ENCODE measurements at places on chromosomes 5 and 9. TPM values are rescaled to one million over a fixed set of nuclear protein-coding genes. Genes with fewer than 3 reads are reported as not detected.

TXNDC15 gene
- polyA plus RNA-seq, result 13.3 TPM

NR6A1 gene
- polyA plus RNA-seq, result not detected

DNA sequence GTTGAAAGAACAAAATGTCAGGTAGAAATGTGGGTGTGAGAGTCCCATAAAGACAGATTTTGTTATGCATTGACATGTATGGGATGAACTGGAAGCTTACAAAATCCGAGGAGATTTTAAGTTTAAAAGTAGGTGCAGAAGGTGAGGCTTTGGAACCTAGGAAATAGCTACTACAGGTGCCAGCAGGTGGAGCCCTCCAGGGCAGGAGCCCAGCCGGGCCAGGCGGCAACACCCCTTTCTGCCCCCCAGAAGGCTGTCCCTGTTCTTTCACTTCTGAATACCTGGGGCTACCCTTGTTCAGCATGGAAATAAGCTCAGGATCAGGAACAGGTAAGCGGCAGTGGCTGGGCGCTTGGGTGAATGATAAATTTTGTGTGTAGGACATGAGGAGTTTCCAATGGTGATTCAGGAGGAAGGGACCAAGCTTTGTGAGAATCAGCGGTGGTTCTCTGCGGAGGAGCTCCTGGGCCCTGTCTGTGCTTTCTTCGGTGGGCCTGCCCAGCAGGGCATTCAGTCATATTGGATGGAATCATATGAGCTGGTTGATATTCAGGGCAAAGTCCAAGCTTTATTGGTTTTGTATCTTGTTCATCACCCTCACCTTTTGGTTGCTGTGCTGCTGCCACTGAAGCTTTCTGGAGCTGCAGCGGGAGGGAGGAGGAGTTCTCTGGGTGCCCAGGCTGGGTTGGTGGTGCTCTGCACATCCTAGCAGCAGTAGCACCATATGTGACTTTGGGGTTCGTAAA is 12.3 kb downstream of the PCBD2 start:
- H3K4me3 ChIP-seq, result no peak overlapping the region
- no peaks in the 10 kb centered on the region for H3K4me1 ChIP-seq
- H3K27ac ChIP-seq, result no peak overlapping the region
- peaks cover 5% of the 10 kb centered on the region for H3K36me3 ChIP-seq
- H3K27me3 ChIP-seq, result no peaks in the 10 kb centered on the region

GRCh38 chr5:88830567-88830966 is 52.4 kb downstream of the MEF2C start:
- peaks cover 74% of the 10 kb centered on the region for H3K4me1 ChIP-seq
- peaks cover 4% of the 10 kb centered on the region for H3K36me3 ChIP-seq
- H3K4me3 ChIP-seq, result no peak overlapping the region
- peak overlapping the region; percentile 98 for H3K27ac ChIP-seq
- H3K27me3 ChIP-seq, result no peaks in the 10 kb centered on the region

DNA sequence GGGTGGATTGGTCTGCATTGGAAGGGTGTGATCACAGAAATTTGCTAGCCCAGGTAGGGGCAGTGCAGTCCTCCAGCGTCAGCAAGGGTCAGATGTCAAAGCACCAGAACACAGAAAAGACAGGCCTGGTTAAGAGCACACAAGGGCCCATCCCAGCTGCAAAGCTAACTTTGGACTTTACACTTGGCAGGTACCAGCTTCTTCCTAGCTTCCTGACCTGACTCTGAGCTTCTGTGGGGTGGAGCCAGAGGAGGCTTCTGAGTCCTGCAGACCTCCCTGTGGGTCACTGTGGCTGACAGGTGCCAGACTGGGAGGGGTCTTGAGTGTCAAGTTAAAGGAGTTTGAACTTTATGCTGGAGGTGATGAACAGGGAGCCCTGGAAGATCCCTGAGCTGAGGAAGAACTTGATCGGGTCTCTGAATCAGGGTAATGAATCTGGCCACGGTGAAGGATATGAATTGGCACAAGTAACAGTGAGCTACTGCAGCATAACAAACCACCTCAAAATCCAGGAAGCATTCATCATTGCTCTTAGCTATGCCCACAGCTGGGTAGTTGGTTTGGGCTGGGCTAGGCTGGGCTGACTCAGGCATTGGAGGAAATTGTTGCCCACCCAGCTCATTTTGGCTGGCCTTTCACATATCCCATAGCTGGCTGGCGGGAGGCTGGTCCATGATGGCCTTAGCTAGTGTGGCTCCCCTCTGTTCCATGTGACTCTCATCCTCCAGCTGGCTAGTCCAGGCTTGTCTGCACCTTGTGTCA is 63.4 kb downstream of the BARX1 start:
- DNase-seq, result no peak
- peaks cover 23% of the 10 kb centered on the region for H3K27me3 ChIP-seq
- H3K27ac ChIP-seq, result no peak overlapping the region
- no peak overlapping the region for H3K4me3 ChIP-seq

DNA sequence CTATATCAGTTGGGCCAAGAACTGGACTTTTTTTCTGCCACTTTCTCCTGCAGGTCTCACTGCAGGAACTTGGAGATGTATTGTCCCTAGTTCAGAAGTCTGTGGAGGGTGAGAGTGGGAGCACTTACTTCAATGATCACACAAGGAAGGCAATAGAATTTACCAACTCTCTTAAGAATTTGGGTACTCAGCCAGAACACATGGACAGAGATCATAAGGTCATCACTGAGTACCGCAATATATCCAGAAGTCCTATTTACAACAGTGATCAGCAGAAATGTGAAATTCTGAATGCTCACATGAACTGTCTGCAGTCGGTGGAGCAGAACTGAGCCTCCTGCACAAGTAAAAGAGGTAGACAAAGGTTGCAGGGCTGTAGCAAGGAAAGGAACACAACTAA is 101.0 kb downstream of the FAM114A2 start:
- no peak for DNase-seq
- H3K4me1 ChIP-seq, result no peaks in the 10 kb centered on the region
- H3K4me3 ChIP-seq, result no peak overlapping the region
- no peaks in the 10 kb centered on the region for H3K27me3 ChIP-seq

- no peaks in the 10 kb centered on the region for H3K4me1 ChIP-seq
- no peak overlapping the region for H3K4me3 ChIP-seq
- no peaks in the 10 kb centered on the region for H3K36me3 ChIP-seq
- H3K27ac ChIP-seq, result no peak overlapping the region
- peaks cover 11% of the 10 kb centered on the region for H3K27me3 ChIP-seq
- DNase-seq, result no peak
Observed at GRCh38 chr5:113122053-113122452, 145.5 kb downstream of the DCP2 start.

- no peak overlapping the region for H3K27ac ChIP-seq
- DNase-seq, result no peak
- peaks cover 19% of the 10 kb centered on the region for H3K36me3 ChIP-seq
- no peak overlapping the region for H3K4me3 ChIP-seq
- H3K27me3 ChIP-seq, result peaks cover 21% of the 10 kb centered on the region
Observed at GRCh38 chr9:135512241-135512603, 9.0 kb upstream of the LCN1 start.

DNA sequence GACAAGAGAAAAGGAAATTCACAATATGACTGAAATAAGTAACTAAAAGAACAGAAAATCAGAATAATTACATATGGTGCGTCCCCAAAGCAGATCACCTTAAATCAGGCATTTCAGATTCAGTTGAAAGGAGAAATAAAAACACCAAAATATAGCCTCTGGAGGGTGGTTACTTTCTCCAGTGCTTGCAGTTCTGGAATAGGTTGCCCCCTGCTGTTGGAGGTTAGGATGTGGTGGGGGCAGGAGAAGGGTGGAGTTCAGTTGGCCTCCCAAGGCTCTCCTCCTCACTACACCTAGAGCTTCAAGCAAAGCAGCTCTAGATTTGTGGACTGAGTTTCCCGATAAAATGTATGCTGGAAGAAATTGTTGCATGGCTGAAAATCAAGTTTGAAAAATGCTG is 338.2 kb upstream of the TLE4 start:
- H3K36me3 ChIP-seq, result no peaks in the 10 kb centered on the region
- no peak for DNase-seq
- H3K27ac ChIP-seq, result no peak overlapping the region
- H3K4me1 ChIP-seq, result no peaks in the 10 kb centered on the region
- peaks cover 3% of the 10 kb centered on the region for H3K27me3 ChIP-seq

GRCh38 chr9:137095664-137096517 is 9.1 kb downstream of the MAN1B1 start:
- no peak overlapping the region for H3K27ac ChIP-seq
- H3K27me3 ChIP-seq, result no peaks in the 10 kb centered on the region
- H3K4me1 ChIP-seq, result peaks cover 7% of the 10 kb centered on the region
- peaks cover 7% of the 10 kb centered on the region for H3K36me3 ChIP-seq

DNA sequence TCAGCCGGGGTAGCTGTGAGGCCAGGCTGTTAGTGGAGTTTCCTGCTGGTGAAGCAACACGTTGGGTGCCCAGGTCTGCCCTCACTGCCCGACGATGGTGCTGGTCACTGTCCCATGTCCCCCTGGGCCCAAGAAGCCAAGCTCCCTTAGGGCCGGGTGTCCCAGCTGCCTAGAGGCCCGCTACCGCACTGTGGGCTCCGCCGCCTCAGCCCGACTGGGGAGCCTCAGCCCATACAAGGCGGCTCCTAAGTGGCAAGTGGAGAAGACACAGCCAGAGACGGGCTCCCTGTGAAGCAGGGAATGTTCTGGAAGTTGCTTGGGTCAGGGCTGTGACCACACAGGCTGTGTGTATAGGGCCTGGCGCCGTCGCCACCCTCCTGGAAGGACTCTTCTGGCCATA is 96.9 kb downstream of the RXRA start:
- no peak for DNase-seq
- no peak overlapping the region for H3K4me3 ChIP-seq
- H3K27ac ChIP-seq, result no peak overlapping the region
- H3K4me1 ChIP-seq, result peaks cover 7% of the 10 kb centered on the region

All from naive B cell (primary cell).